AML-193 (cell line): ENCODE measurements at places on chromosomes 7 and 10.

GRCh38 chr7:19410691-19411090, 265.5 kb upstream of the FERD3L start:
- DNase-seq: no peak

DNA sequence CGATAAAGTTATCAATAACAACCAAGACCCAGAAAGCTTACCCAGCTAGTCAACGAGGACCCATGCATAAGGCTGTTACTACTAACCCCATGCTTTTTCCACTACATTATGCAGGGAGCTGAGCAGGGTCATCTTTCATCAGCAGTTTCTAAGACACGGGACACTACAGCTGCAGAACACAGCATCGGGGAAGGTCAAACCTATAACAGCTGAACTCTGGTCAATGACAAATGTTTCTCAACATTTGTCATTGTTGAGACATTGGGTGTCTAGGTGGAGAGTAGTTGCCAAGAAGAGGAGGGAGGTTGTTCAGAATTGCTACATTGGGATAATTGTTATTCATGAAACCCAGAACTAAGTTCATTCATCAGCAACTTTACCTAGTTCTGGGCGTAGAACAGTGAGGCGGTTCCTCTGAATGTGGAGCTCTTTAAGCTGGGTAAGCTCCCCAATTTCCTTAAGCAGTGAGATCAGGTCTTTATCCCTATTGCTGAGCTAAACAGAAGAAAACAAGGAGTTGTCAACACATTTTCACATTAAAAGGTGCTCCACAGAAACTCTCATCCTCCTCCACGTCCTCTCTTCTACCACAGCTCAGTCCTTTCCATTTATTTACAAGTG, 105.6 kb downstream of the ZNF22 start:
- no peak for DNase-seq

DNA sequence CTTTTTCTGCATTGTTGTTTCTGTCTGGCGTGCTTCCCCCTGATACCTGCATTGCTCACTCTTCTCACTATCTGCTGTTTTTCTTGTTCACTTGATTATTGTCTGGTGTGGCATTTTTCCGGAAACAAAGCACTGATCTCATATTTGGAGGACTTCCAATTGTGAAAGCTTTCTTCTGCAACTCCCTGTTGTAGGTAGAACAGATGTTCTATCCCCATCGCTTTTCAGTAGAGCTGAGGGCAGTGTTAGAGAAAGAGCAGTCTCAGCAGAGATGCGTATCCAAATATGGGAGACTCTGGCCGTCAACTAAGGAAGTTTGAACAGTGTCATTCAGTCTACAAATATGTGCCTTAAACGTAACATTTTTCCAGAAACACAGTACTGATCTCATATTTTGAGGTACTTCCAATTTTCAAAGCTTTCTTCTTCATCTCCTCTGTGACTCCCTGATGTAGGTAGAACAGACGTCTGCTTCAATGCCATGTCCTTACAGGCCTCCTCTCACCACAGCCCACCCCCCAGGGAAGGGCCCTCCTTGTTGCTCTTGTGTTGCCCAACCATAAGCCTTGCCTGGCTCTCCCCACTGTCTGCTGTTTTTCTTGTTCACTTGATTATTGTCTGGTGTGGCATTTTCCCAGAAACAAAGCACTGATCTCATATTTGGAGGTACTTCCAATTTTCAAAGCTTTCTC, 27.1 kb upstream of the GJD4 start:
- DNase-seq: no peak

DNA sequence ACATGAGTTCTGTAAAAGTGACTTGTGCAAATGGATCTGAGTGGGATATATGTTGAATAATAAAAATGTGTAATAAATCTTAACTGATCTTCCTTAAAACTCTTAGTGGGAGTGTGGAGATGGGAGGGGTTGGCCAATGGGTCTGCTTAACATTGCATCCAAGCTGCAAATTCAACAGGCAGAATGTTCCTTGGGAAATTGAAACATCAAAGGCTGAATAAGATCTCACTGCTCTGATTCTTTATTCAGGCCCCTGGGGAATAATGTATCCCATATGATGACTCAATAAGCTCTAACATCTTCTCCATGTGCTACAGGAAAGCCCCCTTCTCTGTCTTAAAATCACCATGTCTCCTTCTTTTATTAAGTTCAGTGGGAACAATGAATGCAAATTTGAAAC, 373.2 kb upstream of the PODXL start:
- no peak for DNase-seq

DNA sequence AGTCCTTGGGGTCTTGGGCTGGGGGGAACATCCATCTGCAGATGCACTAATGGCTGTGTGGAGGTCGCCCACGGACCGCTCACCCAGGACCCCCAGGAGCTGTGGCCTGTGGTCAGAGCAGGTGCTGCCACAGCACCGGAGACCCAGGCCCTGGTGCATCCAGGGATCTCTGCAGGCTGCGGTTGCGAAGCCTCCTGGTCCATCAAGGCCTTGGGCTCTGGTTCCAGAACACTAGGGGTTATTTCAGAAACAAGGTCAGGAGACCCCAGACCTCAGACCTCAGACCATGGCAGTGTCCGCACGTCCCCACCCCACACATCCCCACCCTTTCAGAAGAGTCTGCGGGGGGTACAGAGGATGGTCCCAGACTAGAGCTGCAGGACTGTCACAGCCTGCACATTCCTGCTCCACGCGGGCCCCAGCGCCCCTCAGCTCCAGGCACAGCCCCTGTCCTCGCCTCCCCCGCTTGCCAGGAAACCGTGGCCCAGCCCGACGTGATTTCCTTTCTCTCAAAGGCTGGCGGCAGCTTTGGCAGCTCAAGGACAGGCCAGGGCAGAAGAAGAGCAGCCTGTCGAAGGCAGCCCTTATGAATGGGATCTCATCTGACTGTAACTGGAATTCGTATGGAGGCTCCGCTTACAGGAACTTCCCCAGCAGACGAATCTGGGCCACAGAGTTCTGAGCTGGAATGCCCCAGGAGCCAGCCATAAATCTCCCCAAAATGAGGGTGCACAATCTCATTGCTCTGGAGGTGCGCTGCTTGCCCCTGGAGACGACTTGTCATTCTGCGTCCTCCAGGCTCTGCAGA, 136.2 kb upstream of the RET start:
- DNase-seq: no peak

- no peak for DNase-seq
Observed at GRCh38 chr7:41921453-41921981, 218.6 kb upstream of the INHBA start.

DNA sequence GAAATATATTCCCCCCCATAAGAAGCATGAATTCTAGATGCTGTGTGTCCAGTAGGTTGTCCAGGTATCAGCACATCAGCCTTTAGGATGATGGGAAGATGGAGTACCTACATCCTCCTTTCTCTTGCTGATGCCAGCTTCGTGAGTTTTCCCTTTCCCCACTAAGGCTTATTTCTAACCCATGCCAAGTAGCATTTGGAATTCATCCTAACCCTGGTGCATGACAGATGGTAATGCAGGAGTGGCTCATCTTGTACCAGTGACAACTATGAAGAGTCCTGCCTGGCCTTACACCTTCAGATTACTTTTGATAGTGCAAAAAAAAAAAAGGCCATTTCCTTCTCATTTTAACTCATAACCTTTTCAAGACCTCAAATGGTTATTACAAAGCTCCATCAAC, 58.7 kb downstream of the ARHGAP21 start:
- no peak for DNase-seq

DNA sequence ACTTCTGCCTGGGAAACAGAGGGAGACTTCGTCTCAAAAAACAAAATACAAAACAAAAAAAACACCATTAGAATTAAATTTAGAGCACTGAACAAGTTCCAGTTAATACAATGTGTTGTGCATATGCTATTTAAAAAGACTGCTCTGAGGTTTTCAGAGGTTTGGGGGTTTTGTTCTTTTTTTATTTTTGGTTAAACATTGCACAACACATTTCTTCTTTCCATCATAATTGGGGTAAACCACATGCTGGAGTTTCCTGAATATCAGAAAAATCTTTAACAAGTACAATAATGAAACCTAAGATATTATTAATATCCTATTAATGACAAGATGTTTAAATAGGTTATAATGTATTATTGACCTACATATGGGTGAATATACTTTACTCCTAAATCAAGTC, 26.3 kb downstream of the IGF2BP3 start:
- DNase-seq: peak; percentile 41

GRCh38 chr10:108787932-108788331, 1135.4 kb downstream of the XPNPEP1 start:
- DNase-seq: no peak

DNA sequence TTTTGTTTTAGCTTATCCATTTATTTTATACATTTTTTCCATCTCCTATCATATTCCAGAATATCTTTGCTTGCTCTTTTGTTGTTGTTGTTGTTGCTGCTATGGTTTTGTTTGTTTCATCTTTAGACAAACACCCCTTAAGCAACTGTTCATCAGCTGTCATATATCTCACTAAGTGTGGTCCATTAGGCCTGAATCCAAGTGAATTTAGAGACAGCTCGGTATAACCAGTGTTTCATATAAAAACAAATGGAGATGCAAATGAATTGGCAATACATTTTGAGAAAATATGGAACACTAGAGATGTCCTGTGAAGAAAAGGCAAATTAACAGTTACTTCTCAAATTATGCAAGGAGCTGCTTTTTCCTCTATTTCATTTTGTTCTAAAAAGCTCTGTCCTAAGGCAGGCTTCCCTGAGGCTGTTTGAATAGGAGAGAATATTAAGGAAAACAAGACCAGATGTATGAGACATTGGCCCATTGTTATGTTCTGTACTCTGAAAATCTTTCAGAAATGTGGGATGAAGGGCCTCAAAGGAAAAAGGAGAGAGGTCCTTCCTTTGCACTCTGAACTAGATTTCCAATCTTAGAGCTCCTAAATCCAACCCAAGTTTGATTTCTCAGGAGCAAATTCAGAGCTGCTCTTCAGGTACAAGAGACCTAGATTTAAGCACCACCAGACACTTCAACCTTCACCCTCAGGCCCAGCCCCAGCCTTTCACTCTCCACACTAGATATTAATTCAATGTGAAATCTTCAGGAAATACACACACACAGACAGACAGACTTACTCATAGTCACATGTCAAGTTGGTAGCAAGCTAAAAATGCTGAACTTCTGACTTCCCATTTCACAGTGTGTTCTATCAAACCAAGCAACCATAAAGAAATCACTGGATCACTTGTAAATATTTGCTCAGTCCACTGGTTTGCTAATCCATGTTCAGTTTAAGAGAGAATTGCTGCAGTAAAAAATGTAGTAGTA, 5.4 kb downstream of the TFEC start:
- DNase-seq: peak; percentile 75

GRCh38 chr10:57694956-57695608, 572.6 kb downstream of the IPMK start:
- DNase-seq: no peak

DNA sequence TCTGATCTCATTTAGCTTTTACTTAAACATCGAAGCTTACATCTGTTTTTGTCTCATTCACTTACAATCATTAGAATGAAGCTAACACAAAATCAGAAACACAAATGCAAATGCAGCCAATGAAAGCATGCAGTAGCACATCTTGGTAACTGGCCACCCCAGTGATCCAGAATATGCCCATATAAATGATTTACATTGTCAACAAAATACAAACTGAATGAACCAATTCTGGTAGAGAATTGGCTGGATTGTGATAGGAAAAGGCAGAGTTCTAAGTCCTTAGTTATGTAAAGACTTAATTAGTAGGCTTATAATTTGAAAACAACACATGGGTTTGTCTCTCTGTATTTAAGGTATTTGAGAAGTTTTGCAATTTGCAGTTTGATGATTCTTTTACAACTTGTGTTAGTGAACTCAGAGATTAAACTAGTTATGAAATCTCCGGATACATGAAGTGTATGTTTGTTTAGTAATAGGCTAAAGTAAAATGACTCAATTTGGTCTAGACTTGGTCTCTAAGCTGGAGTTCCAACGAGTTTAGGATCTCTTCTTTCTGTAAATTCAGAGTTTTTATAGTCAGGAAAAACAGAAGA, 21.2 kb downstream of the TECTB start:
- no peak for DNase-seq

DNA sequence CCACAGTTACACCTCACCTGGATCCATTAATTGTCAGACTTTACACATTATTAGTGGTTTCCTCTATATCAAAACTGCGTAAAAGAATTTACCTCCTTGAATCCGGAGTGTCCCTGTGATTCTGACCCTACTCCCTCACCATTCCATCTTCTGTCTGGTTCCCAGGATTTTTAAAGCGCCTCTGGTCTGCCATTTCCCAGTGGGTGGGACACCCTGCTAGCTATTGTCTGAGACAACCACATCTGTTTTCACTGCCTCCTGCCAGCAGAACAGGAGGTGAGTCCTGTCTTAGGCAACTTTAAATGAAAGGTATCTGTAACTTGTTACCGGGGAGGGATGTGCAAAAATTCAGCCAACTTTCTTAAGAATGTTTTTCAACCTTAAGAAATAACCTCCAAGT, 2.3 kb downstream of the MACROH2A2 start:
- no peak for DNase-seq

GRCh38 chr10:86992456-86992855, 24.2 kb downstream of the ADIRF start:
- DNase-seq: no peak

GRCh38 chr7:123432601-123433000, 101.8 kb downstream of the IQUB start:
- no peak for DNase-seq
